ENCODE measurements at places on chromosomes 4 and X.

DNA sequence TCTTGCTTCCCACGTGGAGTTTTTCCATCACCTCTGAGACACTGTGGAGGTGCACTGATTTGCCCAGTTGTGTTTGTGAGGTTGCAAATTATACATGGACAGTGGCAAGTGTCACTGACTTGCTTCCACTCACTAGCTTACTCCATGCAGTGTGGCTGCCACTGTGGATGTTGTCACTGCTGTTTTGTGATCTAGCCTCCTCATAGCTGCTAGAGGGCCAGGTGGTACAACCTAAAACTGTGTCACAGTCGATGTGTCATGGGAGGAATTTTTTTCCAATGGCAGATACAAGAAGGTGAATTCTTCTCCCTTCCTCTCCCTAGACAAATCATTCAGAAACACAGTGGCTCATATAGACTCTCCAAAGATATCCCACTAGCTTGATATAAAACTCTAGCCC, 37.5 kb upstream of the TMPRSS11F start:
- no peak for DNase-seq

DNA sequence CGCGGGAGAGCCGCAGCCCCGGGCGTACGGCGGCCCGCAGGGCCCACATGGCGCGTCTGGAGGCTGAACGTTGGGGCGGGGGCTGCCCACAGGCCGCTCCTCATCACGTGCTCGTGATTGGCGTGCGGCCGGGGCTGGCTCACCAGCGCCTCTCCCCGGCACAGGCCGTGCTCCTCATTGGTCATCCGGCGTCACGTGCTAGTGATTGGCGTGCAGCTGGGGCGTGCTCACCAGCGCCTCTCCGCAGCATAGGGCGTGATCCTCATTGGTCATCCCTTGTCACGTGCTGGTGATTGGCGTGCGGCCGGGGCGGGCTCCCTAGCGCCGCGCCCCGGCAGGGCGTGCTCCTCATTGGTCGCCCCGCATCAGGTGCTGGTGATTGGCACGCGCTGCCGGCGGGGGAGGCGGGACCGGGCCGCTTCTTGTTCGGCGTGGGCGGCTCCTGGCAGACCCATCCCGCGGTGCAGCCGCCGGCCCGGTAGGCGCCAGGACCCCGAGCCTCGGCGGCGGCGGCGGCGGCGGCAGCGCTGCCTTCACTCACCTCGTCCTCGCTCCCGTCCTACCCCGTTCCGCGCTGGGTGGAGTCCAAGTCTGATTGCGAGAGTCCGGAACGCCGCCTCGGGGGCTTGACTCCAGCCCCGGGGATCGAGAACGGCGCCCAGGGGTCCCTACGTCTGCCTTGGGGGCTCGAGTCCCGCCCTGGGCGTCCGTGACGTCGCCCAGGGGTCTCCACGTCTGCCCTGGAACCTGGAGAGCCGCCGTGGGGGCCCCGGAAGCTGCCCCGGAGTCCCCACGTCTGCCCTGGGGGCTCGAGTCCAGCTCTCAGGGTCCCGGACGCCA, at the start of gene GTPBP6:
TSS of gene GTPBP6 (minus strand) at position 58 of the 840 bp plus-strand sequence. CDS start at position 49, 9 bp downstream.
- DNase-seq = peak; percentile 99

- DNase-seq = no peak
Observed at GRCh38 chrX:28675173-28675572, 87.9 kb downstream of the IL1RAPL1 start.

GRCh38 chr4:92988301-92988700, 684.5 kb downstream of the GRID2 start:
- DNase-seq = no peak

DNA sequence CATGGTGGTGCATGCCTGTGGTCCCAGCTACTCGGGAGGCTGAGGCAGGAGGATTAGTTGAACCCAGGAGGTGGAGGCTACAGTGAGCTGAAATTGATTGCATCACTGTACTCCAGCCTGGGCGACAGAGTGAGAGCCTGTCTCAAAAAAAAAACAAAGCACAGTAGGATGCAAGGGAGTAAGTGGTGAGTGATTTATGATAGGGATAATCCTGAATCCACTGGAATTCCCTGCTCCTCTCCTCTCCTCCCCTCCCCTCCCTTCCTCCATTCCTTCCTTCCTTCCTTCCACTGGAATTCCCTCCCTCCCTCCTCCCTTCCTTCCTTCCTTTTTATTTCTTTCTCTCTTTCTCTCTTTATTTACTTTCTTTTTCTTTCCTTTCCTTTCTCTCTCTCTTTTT, 40.9 kb upstream of the NKRF start:
- no peak for DNase-seq

DNA sequence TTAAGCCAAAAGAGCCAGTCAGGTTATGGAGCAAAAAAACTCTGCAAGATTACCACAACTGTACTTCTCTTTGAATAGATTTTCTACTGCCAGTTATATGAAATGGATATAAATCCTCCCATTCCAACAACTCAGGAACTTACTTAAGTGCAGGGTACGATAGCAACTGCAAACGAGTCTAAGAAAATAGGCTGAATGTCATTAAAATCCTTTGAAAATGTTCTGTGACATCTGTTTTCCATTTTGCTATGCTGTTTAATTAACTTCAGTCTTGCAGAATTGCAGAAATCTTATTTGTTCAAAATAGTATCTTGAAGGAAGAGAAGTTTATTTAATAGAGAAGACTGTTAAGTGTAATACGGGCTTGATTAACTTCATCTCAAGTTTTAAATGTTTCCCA, 243.8 kb downstream of the PALLD start:
- DNase-seq = no peak

Measured in right renal pelvis (tissue), 4 donors.